ENCODE measurements at places on chromosomes 4 and X.

- DNase-seq: no peak
Measured at GRCh38 chr4:152458801-152459302, 77.0 kb downstream of the FBXW7 start.

DNA sequence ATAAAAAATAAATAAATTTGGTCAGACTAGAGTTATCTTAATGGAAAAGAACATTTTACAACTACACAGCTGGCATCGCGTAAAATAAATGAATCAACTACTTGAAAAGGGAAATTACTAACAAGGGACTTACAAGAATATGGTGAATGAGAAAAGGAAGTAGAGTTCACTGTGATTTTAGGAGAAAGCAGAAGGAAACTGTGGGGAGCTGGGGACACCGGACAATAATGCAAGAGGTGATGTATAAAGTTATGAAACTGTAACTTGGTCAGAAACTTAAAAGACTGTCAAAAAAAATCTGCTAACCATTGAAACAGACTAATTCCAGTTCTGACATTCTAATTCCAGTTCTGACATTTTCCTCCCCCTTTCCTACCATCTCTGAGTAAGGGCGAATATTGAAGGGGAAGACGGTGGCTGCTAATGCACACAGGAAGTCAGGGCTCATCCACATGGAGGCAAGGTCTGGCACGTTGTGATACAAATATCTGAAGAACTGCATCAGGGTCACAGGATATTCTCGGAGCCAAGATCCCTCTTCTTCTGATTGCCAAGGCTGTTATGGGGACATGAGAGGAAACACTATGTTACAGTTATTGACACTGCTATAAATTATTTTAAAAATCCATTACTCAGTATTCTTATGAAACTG, 170.5 kb downstream of the CDS1 start:
- DNase-seq: no peak

- DNase-seq: no peak
Measured at GRCh38 chr4:91472046-91472445, 831.7 kb upstream of the GRID2 start.

DNA sequence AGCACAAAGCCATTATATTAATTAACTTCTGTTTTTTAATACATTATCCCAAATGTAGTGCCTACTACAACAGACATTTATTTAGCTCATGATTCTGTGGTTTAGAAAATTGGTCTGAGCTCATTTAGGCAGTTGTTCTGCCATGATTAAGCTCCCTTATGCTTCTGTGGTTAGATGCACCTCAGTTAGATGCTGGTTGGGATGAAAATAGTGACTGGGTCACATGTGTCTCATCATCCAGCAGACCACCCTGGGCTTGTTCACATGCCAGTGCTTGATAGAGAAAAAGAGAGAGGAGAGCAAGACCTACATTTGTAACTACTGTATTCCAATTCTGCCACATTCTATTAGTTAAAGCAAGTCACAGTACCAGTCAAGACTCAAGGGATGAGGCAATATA, 376.4 kb upstream of the GNPDA2 start:
- DNase-seq: no peak

DNA sequence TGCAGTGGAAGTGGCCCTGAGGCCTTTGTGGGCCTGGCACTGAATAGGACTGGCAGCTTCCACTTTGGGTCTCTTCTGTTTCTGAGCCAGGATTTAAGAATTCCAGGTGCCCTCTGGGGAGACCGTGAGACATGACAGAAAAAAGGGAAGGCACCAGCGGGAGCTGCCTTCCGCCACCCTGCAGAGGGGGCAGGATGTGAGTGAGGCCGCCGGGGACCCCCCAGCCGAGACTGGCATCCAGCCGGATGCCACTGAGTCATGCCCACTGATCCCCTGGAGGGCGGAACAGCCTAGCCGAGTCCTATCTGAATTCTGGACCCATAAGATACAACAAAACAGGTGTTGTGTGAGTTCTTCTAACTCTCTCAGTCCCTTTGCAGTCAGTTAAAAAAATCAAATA, 41.3 kb downstream of the C4orf50 start:
- no peak for DNase-seq

DNA sequence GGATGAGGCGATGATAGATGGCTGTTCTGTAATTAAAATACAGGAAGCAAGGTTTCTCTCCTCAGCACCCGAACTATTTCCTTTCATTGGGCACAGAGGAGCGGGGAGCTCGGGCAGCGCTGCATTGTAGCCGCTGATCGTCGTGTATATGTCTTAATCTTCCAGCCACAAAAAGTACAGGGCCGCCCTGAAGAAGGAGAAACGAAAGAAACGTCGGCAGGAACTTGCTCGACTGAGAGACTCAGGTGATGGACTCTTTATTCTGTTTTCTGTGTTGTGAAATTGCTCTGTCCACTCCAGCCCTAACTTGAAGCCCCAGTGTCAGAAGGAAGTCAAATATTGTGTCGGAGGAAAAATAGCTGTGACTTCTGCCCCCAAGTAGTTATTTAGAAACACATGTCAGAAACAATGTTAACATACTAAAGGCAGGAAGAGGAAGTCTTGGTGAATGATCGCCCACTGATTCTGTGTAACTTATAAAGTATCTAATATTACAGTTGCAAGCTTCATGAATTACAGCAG, 546 bp downstream of the ZRSR2 start:
- peak; percentile 0 for DNase-seq

DNA sequence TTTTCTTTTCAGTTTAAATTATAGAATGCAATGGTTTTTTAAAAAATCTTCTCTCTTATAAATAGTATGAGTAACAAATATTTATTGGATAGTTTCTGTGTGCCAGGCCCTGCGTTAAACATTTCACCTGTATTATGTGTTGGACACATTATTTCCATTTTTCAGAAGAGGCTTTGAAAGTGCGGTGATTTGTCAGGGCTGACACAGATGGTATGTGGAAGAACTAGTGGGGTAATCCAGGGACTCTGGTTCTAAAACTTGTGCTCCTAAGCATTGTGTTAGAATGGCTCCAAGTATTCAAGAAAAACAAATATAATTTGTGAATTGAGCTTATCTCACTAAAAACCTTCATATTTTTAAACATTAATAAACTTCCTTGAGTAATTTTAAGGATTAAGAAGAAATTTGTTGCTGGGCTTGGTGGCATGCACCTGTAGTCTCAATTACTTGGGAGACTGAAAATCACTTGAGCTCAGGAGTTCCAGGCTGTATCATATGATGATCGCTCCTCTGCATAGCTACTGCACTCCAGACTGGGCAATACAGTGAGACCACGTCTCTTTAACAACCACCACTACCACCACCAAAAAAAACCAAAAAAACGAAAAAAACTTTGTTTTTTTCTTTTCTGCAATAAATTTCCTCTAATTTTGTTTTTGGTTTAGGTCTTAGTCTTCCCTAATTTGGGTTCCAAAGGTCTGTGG, 40.0 kb downstream of the RAPGEF2 start:
- no peak for DNase-seq

- no peak for DNase-seq
Measured at GRCh38 chr4:28709891-28710290, 1849.2 kb downstream of the STIM2 start.

- DNase-seq: no peak
Measured at GRCh38 chr4:185361872-185362271, 33.9 kb downstream of the LRP2BP start.

DNA sequence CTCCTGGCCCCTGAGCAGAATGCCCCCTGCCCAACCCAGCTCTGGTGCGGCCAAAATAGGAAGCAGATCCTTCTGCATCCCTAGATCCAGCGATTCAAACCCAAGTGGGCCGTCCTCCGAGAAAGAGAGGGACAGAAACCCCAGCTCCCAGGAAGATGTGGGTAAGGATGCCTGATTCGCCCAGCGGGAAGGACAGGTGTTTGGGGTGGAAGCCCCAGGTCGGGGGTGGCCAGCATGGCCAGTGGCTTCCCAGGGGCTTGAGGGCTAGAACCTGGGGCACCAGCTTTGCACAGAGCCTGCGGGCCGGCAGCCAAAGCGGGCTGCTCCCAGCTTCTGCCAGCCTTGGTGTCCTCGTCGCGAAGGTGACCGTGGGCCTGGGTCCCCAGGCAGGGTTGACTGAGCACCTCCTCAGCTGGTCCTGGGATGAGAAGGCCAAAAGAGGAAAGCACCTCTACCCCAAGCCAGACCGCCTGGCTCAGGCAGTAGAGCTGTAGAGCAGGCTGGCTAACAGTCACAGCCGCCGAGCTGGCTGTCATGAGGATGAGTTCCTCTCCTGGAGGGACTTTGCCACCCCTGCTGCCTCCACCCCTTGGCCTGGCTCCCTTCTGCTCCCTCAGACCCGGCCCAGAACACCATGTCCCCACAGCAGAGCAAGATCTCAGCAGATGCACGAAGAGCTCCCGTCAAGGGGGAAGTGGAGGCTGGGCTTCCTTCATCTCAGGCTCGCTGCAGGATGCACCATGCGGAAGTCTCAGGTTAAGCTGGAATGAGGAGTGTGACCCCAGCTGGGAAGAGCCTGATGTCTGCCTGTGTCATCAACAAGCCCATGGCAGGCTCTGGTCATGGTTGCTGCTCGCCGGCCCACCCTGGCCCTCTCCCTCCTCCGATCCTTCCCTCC, 59.9 kb downstream of the CPZ start:
- no peak for DNase-seq

GRCh38 chr4:2261110-2261852, 628 bp downstream of the MXD4 start:
- no peak for DNase-seq

- no peak for DNase-seq
Measured at GRCh38 chrX:40145001-40145922, 47.5 kb upstream of the BCOR start.

DNA sequence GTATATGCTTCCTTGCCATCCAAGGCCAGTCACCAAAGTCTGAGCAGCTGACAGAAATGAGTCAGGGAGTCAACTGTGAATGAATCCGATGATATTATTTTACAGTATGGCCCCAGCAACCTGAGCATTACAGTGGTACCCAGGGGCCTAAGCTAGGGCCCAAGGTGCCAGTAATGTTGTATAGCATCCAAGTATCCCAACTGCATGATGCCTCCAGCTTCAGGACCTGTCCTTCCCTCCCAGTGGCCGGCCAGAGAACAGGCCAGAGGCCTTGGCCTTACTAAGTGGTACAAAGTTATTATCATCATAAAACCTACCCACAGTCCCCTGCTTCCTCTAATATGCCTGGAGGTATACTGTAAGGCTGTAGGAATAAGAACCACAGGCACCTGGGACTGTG, 79.9 kb downstream of the RFC1 start:
- DNase-seq: no peak

GRCh38 chr4:32199639-32200038, 1479.5 kb downstream of the PCDH7 start:
- DNase-seq: no peak

- no peak for DNase-seq
Measured at GRCh38 chrX:109954333-109954732, 48.6 kb upstream of the TMEM164 start.

- no peak for DNase-seq
Measured at GRCh38 chr4:17665346-17665745, 50.9 kb downstream of the MED28 start.

GRCh38 chrX:75273483-75273882, 402 bp upstream of the UPRT start:
- no peak for DNase-seq

GRCh38 chrX:71994601-71995000, 84.0 kb downstream of the NHSL2 start:
- DNase-seq: no peak

DNA sequence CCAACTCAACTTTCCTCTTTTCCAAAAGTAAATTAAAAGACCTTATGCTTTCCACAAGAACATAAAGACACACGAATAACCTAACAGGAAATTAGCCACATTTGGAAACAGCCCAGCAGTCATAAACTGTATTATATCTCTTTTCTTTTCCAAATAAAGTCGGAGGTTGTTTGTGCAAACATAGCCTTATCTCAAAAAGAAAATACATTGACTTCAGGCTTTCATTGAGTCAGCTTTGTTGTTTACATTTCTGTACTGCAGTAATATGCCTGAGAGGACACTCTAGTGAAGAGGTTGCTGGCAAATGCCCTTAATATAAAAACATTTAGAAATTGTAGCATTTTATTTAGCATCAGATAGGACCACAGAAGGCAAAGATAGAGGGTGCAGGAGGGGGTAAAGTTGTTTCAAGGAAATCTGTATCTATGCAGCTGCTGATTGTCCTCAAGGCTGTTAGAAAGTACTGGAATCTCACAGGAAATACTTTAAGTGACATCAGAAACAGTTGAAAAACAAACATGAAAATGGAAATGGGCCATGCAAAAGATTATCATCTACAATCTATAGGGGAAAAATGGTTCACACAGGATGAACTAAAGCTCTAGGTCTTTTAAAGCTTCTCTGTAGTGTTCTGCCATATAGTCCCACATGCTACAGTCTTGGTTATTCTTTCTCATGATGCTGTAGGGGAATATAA, 14.5 kb downstream of the LNX1 start:
- DNase-seq: no peak

DNA sequence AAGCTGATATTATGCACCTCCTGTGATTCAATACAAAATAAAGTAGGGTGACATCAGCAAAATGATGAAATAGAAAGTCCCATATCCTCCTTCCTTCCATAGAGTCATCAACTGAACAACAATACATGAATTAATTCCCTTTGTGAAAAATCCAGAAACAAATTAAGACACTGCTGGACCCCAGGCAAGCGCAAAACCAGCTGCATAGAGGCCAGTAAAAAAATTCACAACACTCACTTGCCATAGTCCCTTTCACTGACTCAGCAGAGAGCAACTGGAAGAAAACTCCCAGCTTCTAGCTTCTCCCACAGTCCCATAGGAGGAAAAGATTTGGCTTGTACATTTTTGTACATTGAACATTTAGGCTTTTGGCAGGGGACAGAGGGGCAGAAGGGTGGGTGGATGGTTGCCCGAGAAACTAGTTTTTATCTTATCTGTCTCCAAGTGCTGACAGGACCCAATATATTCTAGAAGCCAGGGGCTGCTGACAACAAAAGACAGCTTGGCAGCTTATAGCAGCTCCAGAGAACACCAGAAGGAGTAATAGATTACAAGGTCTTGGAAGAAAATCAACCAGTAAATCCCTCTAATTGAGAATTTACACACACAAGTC, 124.6 kb downstream of the NDST3 start:
- DNase-seq: no peak

- no peak for DNase-seq
Measured at GRCh38 chrX:11210415-11210801, 82.8 kb upstream of the AMELX start.

DNA sequence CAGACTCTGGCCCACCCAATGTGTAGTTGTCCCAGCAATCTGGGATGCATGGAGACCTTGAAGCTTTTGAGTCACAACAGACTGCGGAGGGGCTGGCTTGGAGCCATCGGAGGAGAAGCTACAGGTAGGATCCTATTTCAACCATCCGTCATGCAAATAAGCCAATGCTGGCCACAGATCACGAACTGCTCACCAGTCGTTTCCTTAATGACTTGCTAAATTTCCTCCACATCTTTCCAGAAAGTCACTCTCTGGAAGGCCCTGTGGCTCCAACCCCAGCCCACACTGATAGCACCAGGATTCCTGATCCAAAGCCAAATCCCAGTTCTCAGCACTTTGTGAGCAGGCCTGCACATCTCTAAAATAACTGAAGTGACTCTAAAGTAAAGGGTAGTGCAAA, 321.3 kb downstream of the RAB28 start:
- DNase-seq: no peak

DNA sequence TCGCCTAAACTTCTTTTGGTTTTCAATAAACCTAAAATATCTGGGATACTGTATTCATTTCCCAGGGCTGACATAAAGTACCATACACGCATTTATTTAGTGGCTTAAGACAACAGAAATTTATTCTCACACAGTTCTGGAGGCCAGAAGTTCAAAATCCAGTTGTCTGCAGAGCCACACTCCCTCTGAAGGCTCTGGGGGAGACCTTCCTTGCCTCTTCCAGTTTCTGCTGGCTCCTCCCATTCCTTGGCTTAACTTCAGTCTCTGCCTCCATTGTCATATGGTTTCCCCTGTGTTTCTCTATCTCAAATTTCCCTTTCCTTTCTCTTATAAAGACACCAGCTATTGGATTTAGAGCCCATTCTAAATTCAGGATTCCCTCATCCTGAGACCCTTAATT, 44.4 kb downstream of the NR3C2 start:
- DNase-seq: no peak
